Testis (tissue), 5 donors: ENCODE measurements at places on chromosomes 6 and 20. TPM values are rescaled to one million over a fixed set of nuclear protein-coding genes. Genes with fewer than 3 reads are reported as not detected.
A peak's percentile ranks its signal among the peaks of the same experiment; 100 is the strongest.

Gene DPPA5
- 2.3 TPM for total RNA-seq

DNA sequence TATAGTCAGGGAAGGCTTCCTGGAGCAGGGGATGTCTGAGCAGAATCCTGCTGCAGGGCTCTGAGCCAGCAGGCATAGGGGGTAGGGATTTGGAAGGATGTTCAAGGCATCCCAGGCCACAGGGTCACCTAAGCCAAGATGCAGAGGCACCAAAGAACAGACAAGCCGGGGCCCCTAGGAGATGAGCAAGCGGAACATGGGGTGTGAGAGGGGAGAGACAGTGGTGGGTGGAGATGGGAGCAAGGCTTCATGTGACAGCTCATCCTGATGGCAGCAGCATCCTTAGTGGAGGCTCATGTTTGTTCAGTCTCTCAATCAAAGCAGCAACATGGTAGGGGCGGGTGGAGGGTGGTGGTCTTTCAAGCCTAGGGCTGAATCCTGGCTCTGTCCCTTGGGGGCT lies 29.8 kb upstream of the TCP11 start:
- no peak for DNase-seq

DNA sequence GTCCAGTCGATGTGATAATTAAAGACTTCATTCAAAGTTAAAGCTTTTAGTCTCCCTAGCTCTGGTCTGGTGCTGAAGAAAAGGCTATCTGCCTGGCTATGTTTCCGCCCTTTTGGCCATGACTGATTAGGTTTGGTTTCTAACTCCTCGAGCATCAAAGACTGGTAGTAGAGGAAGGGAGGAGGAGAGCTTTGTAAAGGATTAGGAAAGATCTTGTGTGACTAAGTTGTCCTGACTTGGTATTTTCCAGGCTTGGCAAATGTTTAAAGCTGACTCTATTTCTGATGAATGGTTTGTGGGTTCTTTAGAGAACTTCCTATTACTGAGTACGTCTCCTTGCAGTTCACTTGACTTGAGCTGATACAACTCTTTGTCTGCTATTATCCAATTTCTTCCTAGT lies 312.9 kb downstream of the GJA1 start:
- no peak for DNase-seq

- DNase-seq: no peak
These were observed 199.2 kb downstream of the MAFB start for GRCh38 chr20:40489886-40490285.

- no peak for DNase-seq
These were observed 21.6 kb downstream of the TFB1M start for GRCh38 chr6:155292711-155293110.

- no peak for DNase-seq
These were observed 191.6 kb upstream of the MCHR2 start for GRCh38 chr6:100185615-100186014.

DNA sequence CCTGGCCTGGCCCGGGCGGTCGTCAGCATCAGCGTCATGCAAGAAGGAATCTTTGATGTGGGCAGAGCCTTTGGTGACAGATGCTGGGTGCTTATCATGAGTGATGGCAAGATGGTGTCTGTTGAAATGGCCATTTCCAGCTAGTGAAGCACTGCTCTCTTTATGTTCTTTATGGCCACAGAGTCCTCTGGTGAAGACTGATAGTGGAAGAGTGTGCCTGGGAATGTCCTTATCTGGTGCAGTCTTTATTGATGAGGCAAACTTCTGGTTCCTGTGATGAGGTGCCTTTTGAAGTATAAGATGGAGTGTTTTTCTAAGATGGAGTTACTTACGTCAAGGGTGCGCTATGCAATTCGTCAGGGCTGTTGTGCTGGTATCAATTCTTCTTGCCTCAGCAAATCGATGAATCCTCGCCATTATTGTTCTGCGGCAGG lies 22.6 kb upstream of the CCR6 start:
- no peak for DNase-seq

Gene C6orf58
- total RNA-seq: not detected

DNA sequence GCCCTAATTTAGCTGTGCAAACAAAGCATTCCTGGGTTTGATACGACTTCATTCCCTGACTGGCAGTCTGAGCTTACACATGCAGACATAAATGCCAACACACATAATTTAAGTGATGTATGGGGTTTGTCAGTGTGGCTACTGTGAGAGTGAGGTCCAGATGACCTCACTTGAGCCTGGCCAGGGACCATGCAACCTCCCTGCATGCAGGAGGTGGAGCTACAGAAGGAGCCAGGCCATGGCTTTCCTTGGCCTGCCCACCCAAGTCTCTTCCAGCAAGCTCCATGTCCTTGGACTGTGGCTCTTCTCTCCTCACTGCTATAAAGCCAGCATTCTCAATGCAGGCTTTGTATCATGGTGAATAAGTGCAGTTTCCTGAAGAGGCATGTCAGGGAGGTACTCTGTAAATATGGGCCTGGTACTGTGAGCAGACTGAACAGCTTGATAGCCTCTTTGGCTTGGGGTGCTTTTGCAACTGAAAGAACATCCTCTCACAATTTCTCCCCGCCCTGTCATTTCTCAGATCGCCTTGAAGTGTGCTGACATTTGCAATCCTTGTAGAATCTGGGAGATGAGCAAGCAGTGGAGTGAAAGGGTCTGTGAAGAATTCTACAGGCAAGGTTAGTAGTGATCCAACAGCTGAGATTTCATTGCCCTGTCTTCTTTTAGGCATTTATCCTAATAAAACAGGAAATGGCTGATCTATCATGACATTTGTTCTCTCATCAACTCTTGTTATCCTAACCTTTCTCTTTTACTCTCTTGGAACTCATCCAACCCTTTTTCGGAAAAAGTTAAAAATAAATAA lies 69.2 kb downstream of the MTFR2 start:
- no peak for DNase-seq

DNA sequence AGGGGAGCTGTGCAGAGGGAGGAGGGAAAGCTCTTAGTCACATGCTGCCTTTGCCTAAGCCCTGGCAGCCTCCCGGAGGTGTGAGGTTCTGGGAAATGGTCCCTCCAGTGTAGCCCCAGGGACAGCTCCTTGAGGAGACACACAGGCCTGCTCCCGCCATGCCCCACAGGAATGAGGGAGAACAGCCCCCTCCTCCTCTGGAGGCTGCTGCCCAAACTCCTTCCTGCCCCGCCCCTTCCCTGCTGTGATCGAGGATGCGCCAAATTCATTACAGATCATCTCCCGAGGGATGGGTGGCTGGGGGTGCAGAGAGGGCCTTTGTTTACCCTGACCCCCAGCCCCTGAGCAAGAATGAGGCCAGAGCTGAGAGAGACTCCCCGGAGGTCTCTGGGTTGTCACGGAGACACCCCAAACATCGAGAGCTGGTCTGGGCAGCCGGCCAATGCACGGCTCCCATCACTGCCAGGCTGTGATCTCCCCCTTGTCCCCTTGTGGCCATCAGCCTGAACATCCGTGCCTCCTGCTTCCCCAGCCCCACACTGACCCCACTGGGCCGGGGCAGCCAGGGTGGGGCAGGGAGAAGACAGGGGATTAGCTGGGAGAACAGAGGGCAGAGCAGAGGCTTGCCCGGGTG lies 8.4 kb downstream of the CYP21A2 start:
- DNase-seq: peak; percentile 25

Gene TMEM244
- total RNA-seq: not detected

GRCh38 chr20:38430679-38431325 lies 4.3 kb downstream of the SNHG17 start:
- no peak for DNase-seq

Gene NRSN2
- 62.4 TPM for total RNA-seq

Gene MEP1A
- 0.93 TPM for total RNA-seq

DNA sequence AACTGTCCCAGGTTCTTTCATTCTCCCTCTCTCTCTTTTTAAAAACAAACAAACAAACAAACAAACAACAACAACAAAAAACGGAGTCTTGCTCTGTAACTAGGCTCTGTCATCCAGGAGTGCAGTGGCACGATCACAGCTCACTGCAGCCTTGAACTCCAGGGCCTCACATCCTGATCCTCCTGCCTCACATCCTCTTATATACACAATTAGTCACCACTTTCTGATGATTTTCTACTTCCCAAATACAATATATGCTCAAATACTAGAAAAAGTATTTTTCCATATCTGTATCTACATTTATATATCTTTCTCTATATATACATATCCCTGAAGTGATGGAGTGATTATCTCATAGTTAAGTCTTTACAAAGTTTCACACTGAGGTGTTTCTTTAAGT lies 170.7 kb downstream of the EPHA7 start:
- DNase-seq: no peak

Gene BACH2
- total RNA-seq: 8.3 TPM

GRCh38 chr6:46255528-46255927 lies 84.7 kb upstream of the ENPP5 start:
- DNase-seq: no peak

DNA sequence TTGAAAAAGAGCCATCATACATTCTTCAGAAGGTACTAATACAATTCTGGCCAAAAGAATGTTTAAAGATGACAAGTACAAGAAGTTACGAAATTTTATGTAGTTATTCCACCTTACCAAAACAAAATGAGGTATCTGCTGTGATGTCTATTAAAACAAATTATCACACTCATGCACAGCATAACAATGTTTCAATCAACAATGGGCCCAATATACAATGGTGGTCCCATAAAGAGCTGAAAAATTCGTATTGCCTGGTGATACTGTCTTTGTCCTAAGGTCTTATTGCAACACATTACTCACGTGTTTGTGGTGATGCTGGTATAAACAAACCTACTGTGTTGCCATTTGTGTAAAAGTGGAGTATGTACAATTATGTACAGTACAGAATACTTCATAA lies 3.6 kb upstream of the NUP153 start:
- no peak for DNase-seq

- no peak for DNase-seq
These were observed 33.8 kb upstream of the LRRC1 start for GRCh38 chr6:53761036-53761435.

- no peak for DNase-seq
These were observed 42.8 kb downstream of the MAP3K5 start for GRCh38 chr6:136749359-136749997.

Gene EPB41L2
- 139 TPM for total RNA-seq

Gene PGBD1
- 6.9 TPM for total RNA-seq

- no peak for DNase-seq
These were observed 87.5 kb downstream of the SH3BGRL2 start for GRCh38 chr6:79718509-79719247.

- no peak for DNase-seq
These were observed 79.9 kb upstream of the NAA20 start for GRCh38 chr20:19937218-19937617.

DNA sequence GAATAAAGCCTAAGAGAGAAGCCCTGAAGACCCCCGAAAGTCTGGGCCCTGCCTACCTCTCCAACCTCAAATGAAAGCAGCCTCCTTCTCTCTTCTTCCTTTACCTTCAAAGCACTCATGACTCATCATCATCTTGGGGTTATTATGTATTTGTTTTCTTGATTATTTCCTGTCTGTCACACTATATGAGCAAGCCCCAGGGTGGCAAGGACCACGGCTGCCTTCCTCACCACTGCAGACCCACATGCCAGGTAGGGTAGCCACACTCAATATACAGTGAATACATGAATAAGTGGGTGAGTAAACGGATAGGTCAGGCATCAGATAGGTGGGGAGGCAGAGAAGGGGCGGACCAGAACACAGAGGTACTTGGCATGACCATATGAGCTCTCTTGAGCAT lies 8.8 kb downstream of the WFDC3 start:
- no peak for DNase-seq

- no peak for DNase-seq
These were observed 205.3 kb downstream of the THBS2 start for GRCh38 chr6:169048185-169048864.

DNA sequence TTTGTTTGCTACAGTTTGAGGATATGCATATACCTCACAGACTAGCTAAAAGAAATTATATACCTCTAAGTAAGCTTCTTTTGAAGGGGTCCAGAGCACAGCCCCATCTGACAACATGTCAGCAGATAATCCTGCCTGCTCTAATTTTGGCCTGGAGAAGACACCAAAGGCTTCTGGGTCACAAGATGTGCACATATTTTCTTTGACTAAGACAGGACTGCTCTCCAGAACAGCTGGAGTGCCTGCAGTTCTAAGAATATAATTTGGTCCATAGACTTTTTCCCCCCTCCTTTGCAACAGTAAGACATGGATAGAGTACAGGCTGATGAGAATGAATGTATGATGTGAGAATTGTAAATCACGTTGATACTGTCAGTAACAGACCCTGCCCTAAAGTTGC lies 107.9 kb upstream of the KCNK16 start:
- DNase-seq: no peak

Gene UBE2C
- 21.4 TPM for total RNA-seq

GRCh38 chr6:2432292-2432691 lies 186.9 kb upstream of the GMDS start:
- DNase-seq: no peak

GRCh38 chr20:32920066-32920465 lies 61.3 kb downstream of the EFCAB8 start:
- DNase-seq: no peak

DNA sequence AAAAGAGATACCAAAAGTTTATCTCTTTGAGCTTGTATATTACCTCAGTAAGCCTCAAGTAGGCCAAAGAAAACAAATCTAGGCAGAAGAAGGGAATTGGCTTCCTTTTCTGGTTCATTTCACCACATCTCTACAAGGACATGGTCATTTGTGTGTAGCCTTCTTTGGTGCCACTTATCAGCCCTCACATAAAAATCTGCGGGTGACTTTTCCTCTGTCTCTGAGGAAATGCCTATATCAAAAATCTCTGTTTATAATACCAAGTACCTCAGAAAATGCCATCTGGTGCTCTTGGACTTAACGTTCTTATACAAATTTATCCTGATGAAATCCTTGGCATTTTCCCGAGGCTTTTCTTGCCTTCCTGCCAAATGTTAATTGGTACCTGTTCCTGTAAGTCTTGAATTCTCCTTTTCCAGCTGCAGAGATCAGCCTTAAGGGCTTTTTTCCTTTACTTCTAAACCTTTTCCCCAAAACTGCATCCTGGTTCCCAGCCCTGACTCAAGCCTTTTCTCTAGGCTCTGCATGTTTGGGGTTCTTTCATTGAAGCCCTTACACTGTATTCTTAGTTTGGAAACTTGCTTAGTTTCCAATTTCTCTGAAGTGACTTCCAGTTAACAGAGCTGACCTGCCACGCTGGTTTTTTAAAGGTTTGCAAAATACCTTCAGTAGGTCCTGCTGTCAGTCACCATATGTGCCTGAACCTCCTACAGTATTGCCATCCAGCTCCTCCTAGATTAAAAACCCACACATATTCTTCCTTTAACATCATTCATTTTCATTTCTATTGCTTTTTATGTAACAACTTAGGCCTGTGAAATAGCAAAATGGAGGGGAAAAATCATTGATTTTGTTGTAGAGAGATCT lies 191.2 kb upstream of the PREP start:
- no peak for DNase-seq

DNA sequence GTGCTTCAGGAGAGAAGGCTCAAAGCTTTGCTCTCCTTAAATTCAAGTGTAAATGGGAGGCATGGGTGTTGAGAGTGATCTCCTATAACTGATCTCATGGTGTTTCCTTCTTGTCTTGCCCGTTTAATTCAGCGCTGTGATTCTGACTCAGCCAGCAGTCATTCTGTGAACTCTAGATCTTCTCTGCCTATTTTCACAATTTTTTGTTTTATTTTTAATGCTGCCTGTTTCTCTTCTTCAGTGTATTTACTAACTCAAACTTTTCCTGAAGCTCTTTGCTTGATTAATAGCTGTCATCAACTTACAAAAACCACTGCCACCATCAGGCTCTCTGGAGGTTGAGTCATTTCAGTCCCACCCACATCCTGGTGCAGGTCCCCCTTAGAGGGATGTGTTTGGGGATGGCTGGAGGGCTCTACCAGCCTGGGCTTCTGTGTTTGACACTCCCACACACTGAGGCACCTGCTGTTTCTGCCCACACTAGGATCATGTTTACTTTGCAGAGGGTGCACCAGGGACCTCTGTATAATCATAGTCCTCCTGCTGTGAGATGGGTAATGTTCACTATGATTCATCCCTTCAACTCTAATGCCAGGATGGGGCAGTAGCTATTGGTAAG lies 94.0 kb downstream of the SHLD1 start:
- no peak for DNase-seq
